Keratinocyte (primary cell): ENCODE measurements at places on chromosomes 11 and 22.
A peak's percentile ranks its signal among the peaks of the same experiment; 100 is the strongest.

DNA sequence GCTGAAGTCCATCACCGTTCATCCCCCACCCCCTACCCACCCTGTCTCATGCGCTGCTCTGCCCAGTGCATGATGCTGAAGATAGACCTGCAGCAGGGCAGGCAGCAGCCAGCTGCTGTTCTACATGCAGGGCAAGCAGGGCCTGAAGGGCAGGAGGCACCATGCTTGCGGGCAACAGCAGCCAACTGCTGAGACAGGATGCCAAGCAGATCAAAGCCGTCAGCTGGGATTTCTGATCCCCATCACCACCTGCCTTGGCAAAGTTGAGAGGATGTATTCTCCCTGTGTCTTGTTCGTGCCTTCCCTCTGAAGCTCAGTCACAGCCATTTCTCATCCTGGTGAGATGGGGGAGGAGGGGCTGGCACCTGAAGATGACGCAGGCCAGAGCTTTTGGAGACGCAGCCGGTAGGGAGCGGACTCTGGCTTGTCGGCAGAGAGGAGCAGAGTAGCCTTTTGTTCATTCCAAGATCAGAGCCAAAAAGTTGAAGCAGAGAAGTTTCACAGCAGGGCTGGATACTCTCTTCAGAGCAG lies 227.0 kb downstream of the GRIK4 start:
- no peaks in the 10 kb centered on the region for H3K4me1 ChIP-seq
- H3K27me3 ChIP-seq = peaks cover 3% of the 10 kb centered on the region
- H3K36me3 ChIP-seq = no peaks in the 10 kb centered on the region
- no peak overlapping the region for H3K27ac ChIP-seq
- no peak for DNase-seq
- H3K4me3 ChIP-seq = no peak overlapping the region

GRCh38 chr22:50446708-50447575 lies 27.9 kb downstream of the SBF1 start:
- H3K4me1 ChIP-seq = no peaks in the 10 kb centered on the region
- no peak for DNase-seq
- H3K27me3 ChIP-seq = no peaks in the 10 kb centered on the region
- no peak overlapping the region for H3K4me3 ChIP-seq

- no peaks in the 10 kb centered on the region for H3K27me3 ChIP-seq
- H3K4me3 ChIP-seq = peak within 1 kb of the TSS; percentile 79
- H3K4me1 ChIP-seq = peaks cover 18% of the 10 kb centered on the region
- DNase-seq = no peak
These were observed at the start of gene LIF for GRCh38 chr22:30245985-30246813. Gene LIF, minus strand, starts transcription at chr22:30246759. Its CDS starts 64 bp downstream, at chr22:30246695.

DNA sequence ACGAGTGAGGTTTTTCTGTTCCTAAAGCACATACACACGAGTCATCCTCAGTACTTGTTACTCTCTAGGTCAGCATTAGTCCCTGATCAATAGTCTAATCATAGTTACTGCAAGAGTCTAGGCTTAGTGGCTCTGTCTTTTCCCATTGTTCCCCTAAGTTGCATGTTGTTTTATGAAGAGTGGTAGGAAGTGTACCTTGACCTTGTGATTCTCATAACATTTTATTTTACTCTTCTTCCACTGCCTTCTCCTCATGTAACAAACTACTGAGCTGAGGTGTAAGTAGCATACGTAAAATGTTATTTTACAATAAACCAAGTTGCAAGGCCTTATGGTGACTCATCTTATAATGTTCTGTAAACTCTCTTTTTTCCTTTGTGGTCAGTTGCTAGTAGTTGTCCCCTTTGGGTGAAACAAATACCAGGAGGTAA lies 15.0 kb downstream of the METTL15 start:
- no peak for DNase-seq
- H3K4me3 ChIP-seq = no peak overlapping the region
- no peaks in the 10 kb centered on the region for H3K27me3 ChIP-seq
- H3K4me1 ChIP-seq = no peaks in the 10 kb centered on the region
- peaks cover 3% of the 10 kb centered on the region for H3K36me3 ChIP-seq
- H3K27ac ChIP-seq = no peak overlapping the region

DNA sequence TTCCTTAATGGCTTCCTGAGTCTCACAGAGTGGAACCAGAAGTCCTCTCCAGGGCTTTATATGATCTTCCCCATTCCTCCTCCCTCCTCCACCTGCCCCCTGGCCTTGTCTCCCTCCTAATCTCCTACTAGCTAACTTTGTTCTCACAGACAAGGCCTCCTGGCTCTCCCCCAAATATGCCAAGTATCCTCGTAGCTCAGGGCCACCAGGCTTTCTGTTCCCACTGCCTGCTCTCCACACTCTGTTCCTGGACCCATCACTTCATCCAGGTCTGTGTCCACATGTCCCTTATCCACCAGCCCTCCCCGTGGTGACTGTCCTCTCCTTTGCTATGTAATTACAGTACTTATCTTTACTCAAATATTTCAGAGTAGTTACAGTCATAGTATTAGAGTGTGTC lies 23.2 kb upstream of the LMO1 start:
- no peak for DNase-seq
- H3K27me3 ChIP-seq = peaks cover 10% of the 10 kb centered on the region
- H3K4me1 ChIP-seq = no peaks in the 10 kb centered on the region

- H3K27me3 ChIP-seq = no peaks in the 10 kb centered on the region
- no peaks in the 10 kb centered on the region for H3K36me3 ChIP-seq
- no peak for DNase-seq
- no peak overlapping the region for H3K27ac ChIP-seq
These were observed 340.8 kb downstream of the MN1 start for GRCh38 chr22:27460591-27461347.

- no peak overlapping the region for H3K27ac ChIP-seq
- H3K4me3 ChIP-seq = no peak overlapping the region
- no peak for DNase-seq
- H3K27me3 ChIP-seq = no peaks in the 10 kb centered on the region
These were observed 52.8 kb upstream of the CCDC188 start for GRCh38 chr22:20203552-20204201.

DNA sequence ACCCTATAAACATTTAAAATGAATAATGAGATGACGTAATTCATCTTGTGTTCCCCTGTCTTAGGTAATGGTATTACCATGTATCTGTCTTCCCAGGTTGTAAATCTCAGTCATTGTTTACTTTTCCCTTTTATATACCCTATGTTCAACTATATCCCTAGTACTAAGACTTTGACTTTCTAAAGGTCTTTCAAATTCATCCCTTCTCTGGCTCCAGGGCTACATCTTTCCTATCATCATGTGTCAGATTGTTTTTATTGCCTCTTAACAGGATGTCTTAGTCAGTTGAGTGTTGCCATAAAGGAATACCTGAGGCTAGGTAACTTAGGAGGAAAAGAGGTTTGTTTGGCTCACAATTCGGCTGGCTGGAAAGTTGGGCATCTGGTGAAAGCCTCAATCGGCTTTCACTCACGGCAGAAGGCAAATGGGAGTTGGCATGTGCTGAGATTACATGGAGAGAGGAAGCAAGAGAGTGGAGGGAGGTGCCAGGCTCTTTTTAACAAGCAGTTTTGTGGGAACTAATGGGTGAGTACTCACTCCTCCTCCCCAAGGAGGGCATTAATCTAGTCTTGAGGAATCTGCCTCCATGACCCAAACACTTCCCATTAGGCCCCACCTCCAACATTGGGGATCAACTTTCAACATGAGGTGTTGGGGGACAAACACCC lies 11.6 kb upstream of the DLAT start:
- H3K36me3 ChIP-seq = no peaks in the 10 kb centered on the region
- DNase-seq = no peak
- peaks cover 4% of the 10 kb centered on the region for H3K4me1 ChIP-seq

DNA sequence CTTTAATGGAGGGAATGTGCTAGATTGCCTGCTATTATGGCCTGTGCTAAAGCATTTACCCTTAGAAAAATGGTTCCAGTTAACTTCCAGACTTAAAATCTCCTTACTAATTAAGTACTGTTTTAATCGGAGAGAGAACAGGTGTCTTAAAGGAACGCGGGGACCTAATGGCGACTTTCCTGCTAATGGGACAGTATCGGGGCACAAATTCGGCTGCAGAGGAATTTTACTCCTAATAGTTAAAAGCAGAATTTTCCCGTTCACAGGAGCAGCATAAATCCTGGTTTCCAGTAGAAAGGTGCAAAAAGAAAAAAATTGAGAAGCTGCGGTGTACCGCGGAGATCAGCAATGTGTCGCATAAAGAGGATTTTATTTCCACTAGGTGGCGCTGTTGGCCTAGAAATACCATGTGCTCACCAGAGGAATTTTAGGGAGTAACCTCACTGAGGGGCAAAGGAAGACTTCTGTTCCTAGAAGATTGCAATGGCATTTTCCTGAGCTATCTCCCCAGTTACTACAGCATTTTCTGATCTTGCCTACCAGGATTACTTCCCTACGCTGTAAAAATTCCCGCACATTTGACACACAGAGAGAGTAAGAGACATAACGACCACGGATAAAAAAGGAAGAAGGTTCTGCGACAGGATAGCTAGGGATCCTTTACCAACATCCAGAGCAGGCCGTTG lies 44.5 kb downstream of the ZNF280B start:
- no peaks in the 10 kb centered on the region for H3K27me3 ChIP-seq
- H3K27ac ChIP-seq = no peak overlapping the region
- no peak for DNase-seq
- H3K4me1 ChIP-seq = no peaks in the 10 kb centered on the region
- H3K4me3 ChIP-seq = no peak overlapping the region

GRCh38 chr11:111540114-111540936 lies at the start of gene LAYN:
Gene LAYN, plus strand, starts transcription at chr11:111540720. Its CDS starts 124 bp downstream, at chr11:111540844.
- peaks cover 10% of the 10 kb centered on the region for H3K4me1 ChIP-seq
- peaks cover 23% of the 10 kb centered on the region for H3K27me3 ChIP-seq
- no peaks in the 10 kb centered on the region for H3K36me3 ChIP-seq
- peak within 1 kb of the TSS; percentile 30 for H3K4me3 ChIP-seq
- DNase-seq = no peak
